Vagina (tissue), 2 donors: ENCODE measurements at places on chromosomes 11 and 22. TPM values are rescaled to one million over a fixed set of nuclear protein-coding genes. Genes with fewer than 3 reads are reported as not detected.

MS4A6A gene
- total RNA-seq, result 30.7 TPM

C22orf15 gene
- total RNA-seq, result not detected

GAB4 gene
- total RNA-seq, result not detected

TYR gene
- total RNA-seq, result not detected

UBQLN3 gene
- total RNA-seq, result not detected

CALCA gene
- total RNA-seq, result not detected

SMTNL1 gene
- total RNA-seq, result not detected

NRXN2 gene
- 16.9 TPM for total RNA-seq

OR5A2 gene
- not detected for total RNA-seq

NPTXR gene
- 9.3 TPM for total RNA-seq

CRYBB1 gene
- not detected for total RNA-seq

SPON1 gene
- 31.7 TPM for total RNA-seq

SRPRA gene
- 64.6 TPM for total RNA-seq

CASP1 gene
- total RNA-seq, result 23.3 TPM

APOL3 gene
- total RNA-seq, result 48.9 TPM

FXYD2 gene
- 2.7 TPM for total RNA-seq
